ENCODE measurements at places on chromosomes 4 and X.

GRCh38 chr4:14184767-14185166, 557.2 kb upstream of the BOD1L1 start:
- DNase-seq = no peak

- DNase-seq = no peak
These were observed 33.1 kb upstream of the EDNRA start for GRCh38 chr4:147447786-147448185.

DNA sequence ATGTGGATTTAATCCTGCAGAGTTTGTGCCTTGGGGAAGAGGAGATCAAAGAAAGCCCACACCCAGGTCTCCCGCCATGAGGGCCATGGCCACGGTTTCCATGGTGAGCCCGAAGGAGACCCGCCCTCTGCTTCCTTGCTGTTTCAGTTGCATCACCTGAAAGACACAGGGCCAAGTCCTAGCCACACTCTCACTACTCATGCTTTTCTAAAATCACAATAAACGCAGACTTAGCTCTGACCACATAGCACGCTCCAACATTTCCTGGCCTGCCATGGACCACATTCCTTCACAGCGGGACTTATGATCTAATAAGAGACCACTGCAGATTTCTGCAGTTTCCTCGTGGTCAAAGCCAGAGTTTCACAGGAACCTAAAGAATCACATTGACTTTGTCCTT, 426.0 kb upstream of the NR3C2 start:
- no peak for DNase-seq

DNA sequence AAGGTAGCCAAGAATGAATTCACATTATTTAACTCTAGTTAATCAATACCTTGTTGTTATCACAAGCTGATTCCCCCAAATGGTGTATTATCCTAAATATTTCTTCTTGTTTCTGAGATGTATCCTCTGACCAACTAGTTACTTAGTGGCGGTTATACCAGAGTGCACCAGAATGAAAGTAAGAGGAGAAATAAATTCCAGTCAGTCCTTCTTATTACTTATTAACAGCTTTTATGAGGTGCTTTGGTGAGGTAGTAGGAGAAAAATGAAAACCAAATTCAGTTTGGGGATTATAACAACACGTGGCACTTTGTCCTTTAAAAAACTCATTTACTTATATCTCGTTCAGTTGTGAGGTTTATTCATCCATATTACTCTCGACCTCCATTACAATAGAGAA, 101.9 kb downstream of the AMMECR1 start:
- no peak for DNase-seq

DNA sequence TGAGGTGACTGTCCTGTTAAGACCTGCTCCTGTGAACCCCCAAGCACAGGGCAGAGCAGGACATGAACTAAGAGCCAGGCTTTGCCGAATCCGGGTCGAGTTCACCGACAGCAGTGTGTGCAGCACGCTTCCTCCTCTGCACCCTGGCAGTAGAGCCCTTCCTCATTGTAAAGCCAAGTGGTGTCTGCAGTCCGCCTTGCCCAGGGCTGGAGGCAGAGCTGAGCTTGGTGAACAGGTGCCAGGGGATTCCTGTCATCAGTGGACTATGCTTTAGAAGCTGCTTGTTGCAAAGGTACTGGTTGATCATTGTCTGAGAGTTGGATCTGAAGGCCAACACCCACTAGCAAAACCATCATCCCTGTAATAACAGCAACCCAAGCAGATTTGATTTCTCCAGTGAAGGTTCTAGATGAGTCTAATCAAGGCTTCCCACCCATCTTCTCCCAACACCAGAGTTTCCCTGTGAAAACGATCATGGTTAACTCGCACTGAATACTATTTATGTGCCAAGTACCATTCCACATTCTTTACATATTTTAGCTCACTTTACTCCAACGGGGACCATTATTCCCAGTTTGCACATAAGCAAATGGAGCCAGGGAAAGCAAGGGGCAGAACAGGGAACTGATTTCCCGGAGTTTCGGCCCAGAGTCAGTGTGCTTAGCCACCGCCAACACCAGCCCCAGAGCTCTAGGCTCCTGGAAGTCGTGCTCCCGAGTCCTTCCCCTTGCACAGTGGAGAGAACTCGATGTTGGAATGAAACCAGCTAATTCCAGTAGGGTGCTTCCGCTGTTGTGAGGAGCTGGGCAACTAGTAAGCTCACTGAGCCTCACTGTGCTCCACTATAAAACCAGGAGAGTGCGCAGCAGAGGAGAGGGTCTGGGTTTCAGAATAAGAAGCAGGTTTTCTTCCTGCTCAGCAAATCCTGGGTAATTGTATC, 1.4 kb upstream of the SLC34A2 start:
- no peak for DNase-seq

GRCh38 chrX:85859426-85859825, 187.9 kb downstream of the CHM start:
- DNase-seq = no peak

DNA sequence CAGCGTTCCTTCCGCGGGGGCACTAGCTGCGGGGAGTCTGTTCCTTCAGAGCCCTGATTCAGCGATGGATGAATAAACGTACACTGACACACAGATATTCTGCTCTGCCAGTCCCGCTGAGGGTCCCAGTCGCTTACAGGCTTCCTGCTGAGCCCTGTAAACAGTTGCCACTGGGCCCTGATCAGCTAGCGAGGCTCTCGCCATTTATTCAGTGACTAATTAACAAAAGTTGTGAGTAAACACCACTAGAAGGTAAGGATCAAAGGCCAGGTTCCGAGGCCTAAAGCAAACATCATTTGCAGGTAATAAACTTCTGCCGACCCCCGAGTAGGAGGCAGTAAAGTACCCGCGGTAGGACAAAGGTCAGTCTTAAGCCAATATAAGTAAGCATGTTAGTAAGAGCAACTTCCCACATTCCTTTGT, 442.6 kb upstream of the GALNT7 start:
- no peak for DNase-seq

- no peak for DNase-seq
These were observed 74.1 kb downstream of the BANK1 start for GRCh38 chr4:101864660-101865059.

DNA sequence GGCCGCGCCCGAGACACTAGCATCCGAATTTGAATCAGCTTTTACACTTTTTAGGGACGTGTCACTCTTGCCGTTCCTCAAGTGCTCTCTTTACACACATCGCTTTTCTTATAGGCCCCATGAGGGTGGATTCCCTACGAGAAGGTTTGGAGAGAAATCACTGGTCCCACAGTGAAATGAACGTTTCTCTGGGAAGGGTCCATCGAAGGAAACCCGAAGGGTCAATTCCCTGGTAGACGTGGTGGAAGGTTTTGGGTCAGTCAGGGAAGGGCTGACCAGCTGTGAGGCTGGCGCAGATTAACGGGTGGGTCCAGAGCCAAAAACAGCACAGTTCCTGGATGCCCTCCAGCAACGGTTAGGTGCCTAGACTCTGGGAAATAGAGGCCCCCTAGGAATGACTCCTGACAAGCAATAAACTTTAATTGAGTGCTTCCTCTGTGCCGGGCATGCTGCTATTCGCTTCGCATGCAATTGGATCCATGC, 35.9 kb downstream of the ETDC start:
- DNase-seq = no peak

GRCh38 chr4:13137390-13137789, 346.8 kb downstream of the RAB28 start:
- no peak for DNase-seq

GRCh38 chr4:133865612-133866327, 335.8 kb downstream of the PABPC4L start:
- DNase-seq = no peak

DNA sequence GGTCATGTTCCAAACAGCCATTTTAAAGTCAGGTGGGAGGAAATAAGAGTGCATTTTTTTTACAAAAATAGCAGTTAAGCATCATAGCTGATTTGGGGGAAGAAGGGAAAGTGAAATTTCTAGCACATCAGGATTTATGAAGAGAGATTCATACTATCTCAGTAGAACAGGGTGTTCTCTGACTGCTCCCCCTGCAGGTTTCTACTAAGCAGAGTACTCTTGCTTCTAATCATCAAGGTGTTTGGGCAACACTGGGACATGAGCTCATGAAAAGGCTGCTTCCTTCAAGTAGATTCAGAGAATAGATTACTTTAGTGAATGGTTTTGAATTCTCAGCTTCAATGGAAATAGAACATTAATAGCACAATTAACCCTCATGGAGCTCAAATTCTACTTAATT, 591.4 kb upstream of the PCDH10 start:
- DNase-seq = no peak

DNA sequence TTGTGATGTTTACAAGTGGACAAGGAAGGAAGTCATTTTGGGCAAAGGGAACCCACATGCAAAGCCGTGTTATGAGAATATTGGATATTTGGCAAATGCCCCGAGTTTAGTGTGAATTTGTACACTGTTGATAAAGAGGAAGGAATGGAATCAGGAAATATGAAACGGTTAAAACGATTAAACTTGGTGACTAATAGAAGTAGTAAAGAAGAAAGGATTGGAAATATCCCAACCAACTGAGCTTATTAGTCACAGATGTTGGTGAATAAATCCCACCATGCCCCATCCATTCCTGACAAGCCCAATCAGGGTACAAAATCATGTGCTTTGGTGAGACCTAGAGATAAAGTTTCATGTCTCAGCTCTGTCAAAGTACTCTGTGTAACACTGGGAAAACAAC, 22.0 kb downstream of the ARHGAP24 start:
- DNase-seq = no peak

DNA sequence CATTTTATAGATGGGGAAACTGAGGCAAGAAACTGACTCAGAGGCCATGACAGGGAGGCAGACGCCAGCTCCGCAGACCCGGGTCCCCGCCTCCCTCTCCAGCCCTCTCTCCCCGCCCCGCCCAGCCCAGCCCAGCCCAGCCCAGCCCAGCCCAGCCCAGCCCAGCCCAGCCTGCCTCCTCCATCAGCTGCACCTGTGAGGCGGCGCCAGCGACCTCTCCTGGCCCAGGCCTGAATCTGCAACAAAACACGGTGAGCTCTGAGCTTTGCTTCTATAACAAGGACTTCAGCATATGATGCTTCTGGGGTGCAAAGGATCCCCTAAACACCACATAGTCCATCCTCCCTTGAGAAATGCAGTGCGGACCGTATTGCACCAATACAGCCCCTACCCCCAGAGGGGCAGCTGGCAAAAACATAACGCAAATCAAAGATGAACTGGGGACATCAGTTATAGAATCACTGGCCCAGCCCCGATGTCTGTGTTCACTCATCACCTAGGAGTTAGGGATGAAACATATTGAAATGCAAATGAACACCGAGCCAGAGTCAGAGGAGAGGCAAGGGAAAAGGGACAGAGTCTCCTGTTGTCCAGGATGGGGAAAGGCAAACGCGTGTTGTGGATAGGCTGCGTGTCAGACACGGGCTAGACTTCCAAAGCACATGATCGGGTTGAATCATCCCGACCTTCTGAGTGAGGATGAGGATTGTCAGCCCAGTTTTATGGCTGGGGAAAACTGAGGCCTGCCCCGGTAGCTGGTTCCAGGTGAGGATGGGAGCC, 216.1 kb upstream of the PSAPL1 start:
- DNase-seq = peak; percentile 50

- DNase-seq = peak; percentile 28
These were observed 5.4 kb upstream of the DUSP9 start for GRCh38 chrX:153641627-153642026.

DNA sequence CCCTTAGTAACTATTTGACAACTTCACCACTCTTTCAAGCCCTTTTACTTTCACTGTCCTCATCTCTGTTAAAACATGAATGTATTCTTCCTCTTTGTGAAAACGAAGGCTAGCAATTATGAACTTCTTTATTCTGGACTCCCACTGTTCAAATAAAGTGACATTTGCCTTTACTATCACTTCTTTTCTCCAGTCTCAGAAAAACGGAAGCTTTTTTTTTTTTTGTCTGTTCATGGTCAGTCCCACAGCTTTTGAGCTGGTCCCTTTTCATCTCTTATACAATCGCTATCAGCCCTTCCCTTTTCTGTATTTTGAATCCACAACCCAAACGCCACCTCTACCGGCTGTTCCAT, 327.7 kb downstream of the DKK2 start:
- no peak for DNase-seq

- no peak for DNase-seq
These were observed 499.1 kb upstream of the SLIT2 start for GRCh38 chr4:19752599-19752998.

- no peak for DNase-seq
These were observed 534.8 kb downstream of the IQCM start for GRCh38 chr4:149280806-149281205.

- DNase-seq = no peak
These were observed 784 bp downstream of the MAP7D3 start for GRCh38 chrX:136250191-136251040.

- no peak for DNase-seq
These were observed 88.6 kb upstream of the TRIM2 start for GRCh38 chr4:153115322-153116290.

- no peak for DNase-seq
These were observed 33.4 kb downstream of the RUFY3 start for GRCh38 chr4:70754990-70755688.

DNA sequence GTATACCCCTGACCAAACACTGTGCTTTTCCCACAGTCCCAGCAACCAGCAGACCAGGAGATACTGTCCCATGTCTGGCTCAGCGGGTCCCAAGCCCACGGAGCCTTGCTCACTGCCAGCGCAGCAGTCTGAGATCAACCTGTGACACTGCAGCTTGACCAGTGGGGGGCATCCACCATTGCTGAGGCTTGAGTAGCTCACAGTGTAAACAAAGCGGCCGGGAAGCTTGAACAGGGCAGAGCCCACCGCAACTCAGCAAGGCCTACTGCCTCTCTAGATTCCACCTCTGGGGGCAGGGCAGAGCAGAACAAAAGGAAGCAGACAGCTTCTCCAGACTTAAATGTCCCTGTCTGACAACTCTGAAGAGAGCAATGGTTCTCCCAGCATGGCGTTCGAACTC, 58.1 kb downstream of the SLC10A6 start:
- DNase-seq = no peak

GRCh38 chr4:8852118-8852704, 19.4 kb downstream of the HMX1 start:
- peak; percentile 72 for DNase-seq

DNA sequence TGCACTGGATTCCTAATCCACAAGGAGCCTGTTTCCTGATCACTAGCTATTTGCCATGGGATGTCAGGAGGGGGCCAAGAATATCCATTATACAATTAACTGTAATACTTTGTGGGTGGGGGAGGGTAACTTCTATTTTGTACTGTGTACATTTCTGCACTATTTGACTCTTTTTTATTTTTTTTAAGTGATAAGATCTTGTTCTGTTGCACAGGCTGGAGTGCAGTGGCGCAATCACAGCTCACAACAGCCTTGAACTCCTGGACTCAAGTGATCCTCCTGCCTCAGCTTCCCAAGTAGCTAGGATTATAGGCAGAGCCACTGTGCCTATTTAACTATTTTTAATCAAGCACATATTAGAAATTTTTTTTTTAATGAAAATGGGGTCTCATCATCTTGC, 134.1 kb downstream of the ELOVL6 start:
- DNase-seq = no peak

DNA sequence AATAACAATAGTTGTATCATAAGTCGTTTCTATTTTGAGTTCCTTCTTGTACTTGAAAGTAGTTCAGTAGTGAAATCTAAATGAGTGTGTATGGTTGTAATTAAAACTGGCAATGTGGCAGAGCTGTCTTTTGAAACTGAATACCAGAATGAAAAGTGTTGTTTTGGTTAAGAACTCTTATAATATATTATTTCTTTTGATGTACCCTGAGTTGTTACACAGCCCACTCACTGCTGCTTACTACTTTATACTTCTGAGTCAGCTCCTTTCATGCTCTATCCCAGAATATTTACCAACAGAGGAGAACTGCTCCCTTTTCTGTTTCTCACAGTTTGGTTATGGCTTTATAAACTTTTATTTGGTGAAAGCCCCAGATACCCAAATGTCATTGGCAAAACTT, 28.8 kb downstream of the FAM199X start:
- no peak for DNase-seq

- DNase-seq = peak; percentile 52
These were observed 10.4 kb downstream of the LRPAP1 start for GRCh38 chr4:3521621-3522325.
